NCI-H1694 treated with DMSO at 0.1 percent for 48 hours (cell line): ENCODE measurements at places on chromosomes 12 and 14.

DNA sequence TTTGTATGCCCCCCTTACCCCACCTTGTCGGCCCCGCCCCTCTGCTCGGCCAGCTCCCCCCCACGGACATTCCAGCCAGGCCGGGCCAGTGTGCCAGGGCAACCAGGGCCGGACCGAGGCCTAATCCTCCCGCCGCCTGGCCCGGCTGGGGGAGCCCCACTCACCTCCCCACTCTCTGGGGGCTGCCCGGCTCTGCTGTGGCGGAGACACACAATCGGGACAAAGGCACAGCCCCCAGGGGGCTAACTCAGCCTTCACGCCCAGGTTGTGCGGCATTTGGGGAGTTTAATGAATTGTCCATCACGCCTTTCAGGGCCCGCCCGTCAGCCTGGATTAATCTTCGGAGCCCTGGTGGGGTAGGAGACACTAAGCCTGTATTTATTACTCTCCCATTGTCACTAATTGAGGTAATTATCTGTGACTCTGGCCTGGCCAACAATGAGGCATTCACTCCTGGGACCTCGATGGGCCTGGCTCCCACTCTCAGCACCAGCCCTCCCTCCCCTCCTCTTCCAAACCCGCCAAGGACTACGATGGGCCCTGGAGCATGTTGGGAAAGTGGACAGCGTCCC, 8.7 kb downstream of the WNT1 start:
- DNase-seq = no peak

- no peak for DNase-seq
Observed at GRCh38 chr14:59541731-59542130, 34.9 kb downstream of the CCDC175 start.

DNA sequence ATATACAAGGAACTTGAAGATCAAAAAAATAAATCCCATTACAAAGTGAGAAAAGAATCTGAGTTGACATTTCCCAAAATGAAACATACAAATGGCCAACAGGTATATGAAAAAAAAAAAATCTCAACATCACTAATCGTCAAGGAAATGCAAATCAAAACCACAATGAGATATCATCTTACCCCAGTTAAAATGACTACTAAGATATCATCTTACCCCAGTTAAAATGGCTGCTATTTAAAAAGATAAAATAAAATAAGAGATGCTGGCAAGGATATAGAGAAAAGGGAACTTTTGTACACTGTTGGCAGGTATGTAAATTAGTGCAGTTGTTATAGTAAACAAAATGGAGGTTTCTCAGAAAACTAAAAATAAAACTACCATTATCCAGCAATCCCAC, 44.4 kb downstream of the PLEKHG7 start:
- no peak for DNase-seq

DNA sequence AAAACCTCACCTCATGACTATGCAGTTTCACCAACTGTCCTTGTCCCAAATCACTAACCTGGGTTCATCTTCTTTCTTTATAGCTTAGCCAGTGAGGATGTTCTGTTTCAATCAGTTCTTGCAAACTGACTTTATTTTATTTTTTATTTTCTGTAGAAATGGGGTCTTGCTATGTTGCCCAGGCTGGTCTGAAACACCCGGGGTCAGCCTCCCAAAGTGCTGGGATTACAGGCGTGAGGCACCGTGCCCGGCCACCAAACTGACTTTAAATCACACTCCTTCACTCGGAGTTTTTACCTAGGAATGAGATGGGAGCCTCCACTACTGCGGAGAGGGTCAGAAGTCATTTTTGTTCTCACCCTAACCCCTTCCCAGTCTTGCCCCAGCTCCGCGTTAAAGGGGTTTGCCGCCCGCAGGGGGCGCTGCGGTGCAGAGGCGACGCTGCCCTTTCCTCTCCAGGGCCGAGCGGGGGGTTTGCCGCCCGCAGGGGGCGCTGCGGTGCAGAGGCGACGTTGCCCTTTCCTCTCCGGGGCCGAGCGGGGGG, 7.0 kb upstream of the B4GALNT3 start:
- no peak for DNase-seq

DNA sequence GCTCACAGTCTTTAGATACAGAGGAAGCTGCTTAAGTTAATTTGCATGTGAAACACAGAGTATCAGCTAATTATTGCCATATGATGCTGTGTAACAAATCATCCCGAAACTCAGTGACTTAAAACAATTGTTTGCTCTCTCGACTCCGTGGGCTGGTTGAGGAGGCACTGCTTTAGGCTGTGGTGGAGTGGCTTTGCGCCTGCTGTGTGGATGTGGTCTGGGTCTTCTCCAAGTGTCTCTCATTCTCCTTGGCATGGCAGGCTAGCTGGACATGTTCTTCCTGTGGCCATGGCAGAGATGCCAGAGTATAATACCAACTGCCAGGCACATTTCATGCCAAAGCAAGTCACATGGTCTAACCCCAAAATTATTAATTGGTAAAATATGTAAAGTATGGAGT, 40.9 kb downstream of the PELI2 start:
- no peak for DNase-seq

DNA sequence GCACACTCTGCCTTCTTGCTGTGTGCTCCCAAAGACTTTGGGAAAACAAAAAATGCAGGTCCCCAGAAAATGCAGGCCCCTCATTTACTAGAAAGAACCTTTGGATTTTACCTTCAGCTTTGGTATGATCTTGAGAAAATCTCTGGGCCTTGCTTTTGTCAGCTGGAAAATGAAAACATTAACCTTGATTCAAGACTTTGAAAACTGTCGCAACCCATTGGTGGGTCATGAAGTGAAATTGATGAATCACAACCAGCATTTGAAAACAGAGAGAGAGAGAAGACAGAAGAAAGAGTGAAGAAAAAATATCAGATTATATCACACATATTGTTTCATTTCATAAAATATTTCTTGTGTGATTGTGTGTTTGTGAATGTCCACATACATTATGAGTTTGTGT, 322.5 kb downstream of the ZFP36L1 start:
- DNase-seq = no peak

GRCh38 chr12:54412348-54412747, 6.7 kb downstream of the ITGA5 start:
- no peak for DNase-seq

- no peak for DNase-seq
Observed at GRCh38 chr12:1328391-1328790, 266.0 kb downstream of the FBXL14 start.

GRCh38 chr12:15757553-15758255, 31.5 kb downstream of the EPS8 start:
- no peak for DNase-seq

- DNase-seq = no peak
Observed at GRCh38 chr12:117003883-117004404, 93.2 kb downstream of the FBXW8 start.

DNA sequence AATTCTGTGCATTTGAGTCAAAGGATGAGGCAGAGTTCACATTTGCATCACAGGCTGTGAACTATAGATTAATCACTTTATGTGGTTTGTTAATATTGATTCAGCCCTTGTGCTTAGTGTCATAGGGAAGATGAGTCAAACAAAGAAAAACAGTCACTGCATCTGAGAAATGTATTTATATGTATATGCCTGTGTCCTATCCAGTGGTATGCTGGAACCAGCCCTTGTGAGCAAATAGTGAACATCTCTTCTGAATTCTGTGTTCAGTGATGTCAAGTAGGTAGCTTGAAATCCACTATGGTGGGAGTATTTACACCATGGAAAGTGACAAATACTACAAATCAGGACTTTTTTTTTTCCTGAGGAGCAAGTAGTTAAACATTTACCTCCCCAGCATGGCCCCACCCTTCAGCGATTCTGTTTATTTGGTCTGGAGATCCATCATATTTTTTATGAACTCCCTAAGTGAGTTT, 128.5 kb downstream of the HMGA2 start:
- DNase-seq = no peak

DNA sequence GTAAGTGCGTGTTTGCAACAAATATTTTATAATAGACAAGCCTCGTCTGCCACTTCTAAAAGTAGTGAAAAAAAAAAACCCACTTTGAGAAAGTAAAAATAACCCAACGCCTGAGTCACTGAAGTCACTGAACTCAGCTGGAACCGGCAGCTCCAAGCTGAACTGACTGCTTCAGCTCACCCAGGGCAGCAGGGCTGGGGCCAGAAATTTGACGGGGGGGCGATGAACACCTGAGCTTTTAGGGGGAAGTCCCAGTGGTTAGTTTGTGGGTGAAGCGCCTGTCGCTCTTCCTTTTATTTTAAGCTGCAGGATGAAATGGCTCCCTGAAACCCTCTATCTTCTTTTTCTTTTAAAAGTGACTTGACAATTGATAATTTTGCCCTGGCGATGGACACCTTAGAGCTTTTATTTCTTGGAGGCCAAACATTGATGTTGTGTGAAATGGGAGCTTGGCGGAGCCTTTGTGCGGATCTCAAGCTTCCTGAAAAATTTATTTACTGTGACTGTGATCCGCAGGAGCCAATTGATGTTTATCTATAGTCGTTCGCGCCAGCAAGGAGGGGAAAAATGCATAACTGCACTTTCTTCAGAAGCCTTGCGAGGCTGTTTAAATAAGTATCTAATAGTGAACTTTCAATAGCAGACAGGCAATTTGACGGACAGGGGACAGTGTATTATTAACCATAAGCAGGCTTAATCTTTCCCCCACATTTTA, 173.2 kb upstream of the MYL2 start:
- no peak for DNase-seq

- DNase-seq = no peak
Observed at GRCh38 chr14:58762629-58763028, 124.9 kb downstream of the DACT1 start.

DNA sequence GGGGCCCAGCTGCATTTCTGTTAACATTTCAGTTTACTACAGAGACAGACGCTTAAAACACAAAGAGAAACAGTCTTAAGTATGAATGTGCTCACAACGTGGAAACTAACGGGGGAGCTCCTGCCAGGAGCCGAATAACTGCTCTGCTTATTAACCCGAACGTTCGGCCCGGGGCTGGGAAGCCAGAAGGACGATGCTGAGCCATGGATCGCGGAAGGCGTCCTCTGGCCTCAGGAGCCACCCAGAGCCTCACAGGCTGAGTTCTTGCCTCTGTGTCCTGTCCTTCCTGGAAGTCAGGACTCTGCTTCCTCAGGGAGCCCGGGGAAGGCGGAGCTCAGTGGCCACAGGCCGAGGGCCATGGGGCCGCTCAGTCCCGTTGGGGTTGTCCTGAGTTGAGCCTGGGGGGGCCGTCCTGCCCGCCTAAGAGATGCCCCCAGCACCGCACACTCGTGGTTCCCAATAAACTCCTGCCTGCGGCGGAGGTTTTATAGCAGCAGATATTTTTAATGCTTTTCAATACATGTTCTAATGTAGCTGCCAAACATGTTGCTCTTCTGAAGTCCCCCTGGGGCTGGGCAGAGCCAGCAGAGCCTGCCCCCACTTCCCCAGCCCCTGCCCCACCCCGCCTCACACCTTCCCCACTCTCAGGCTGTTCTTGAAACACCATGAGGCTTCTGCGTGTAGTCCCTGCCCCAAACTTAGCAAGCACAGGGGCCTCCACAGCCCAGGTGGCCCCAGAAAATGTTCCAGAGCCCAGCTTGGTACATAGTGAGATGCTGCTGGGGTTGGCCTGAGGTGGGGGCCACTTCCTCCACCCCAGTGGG, 3.4 kb upstream of the TEX22 start:
- no peak for DNase-seq

- DNase-seq = no peak
Observed at GRCh38 chr12:130457215-130457614, 119.5 kb downstream of the PIWIL1 start.

DNA sequence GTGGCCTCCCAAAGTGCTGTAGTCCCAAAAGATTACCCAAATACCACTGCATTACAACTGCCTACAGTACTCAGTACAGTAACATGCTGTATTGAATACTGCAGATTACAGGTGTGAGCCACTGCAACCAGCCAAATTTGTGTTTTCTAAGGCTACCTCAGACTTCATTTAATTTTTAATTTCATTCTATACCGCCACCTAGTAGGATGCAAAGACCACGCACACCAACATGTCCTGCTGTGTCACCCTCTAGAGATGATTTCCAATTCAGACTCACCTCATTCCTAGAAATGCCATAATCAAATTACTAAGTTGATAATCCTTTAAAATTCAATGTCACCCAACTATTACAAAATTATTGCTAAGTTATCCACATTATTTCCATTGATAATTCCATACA, 15.1 kb downstream of the DICER1 start:
- DNase-seq = no peak

GRCh38 chr14:94341656-94342333, 18.7 kb upstream of the SERPINA6 start:
- no peak for DNase-seq

DNA sequence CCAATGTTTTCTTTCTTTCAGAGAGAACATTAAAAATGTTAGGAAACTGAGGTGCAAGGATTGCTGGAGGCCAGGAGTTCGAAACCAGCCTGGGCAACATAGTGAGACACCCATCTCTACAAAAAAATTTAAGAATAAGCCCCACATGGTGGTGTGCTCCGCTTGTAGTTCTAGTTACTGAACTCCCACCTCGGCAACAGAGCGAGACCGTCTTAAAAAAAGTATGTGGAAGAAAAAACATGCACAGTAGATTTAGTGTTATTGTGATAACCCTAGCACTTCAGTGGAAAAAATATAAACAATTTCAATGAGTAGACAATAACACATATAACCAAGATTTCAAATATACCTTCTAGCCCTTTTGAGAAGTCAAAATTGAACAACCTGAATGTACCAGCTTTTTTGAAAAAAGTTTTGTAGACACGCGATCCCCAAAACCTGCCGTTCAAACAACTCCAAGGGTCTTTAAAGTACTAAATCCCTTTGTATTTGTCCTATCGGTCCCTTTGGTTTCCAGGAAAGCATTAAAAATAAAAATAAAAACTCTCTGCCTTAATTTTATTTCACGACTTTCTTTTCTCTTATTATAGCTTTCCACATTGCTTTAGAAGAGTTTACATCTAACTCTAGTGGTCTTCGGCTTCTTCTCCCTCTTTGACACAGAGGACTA, 1.0 kb upstream of the ANO6 start:
- DNase-seq = no peak
